ENCODE measurements at places on chromosomes 1 and 21.

DNA sequence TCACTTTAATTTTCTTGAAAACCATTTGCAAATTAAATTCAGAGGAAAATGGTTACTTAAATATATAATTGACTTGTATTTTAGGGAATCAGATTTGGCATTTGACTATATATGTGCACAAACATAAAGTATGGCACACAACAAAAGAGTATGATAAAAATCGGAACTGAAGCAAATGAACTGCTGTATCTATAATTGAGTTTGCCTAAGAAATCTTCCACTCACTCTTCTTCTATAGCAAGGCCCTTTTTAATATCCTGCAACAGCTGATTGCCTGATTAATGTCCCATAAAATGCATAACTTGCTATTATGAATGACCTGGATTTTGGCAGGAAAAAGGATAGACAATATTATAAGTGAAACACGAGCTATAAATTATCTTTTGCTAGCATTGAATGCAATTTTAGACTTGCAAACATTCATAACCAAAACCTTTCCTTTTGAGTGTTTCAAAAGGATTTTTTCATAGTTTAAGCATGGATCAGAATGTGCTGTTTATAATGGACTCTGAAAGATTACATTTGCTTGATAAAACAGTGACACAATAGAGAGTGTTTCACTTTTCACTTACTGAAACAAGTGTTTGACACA is 2204.3 kb downstream of the MRPL39 start:
- DNase-seq = no peak

GRCh38 chr1:27598295-27598687 is 5.7 kb downstream of the AHDC1 start:
- DNase-seq = no peak

DNA sequence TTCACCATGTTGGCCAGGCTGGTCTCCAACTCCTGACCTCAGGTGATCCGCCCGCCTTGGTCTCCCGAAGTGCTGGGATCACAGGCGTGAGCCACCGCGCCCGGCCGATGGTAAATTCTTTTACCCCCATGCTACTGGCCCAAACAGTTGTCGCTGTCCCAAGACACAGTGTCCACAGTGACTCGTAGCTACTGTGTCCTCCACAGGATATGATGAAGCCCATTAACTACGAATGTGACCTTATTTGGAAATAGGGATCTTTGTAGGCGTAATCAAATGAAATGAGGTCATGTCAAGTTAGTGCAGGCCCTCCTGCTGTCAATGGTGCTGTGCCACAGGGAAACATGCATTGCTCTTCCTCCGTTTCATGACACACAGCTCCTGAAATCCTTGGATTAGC is 8.5 kb downstream of the FNDC10 start:
- no peak for DNase-seq

- DNase-seq = no peak
Observed at GRCh38 chr1:69833536-69833935, 265.8 kb downstream of the LRRC7 start.

DNA sequence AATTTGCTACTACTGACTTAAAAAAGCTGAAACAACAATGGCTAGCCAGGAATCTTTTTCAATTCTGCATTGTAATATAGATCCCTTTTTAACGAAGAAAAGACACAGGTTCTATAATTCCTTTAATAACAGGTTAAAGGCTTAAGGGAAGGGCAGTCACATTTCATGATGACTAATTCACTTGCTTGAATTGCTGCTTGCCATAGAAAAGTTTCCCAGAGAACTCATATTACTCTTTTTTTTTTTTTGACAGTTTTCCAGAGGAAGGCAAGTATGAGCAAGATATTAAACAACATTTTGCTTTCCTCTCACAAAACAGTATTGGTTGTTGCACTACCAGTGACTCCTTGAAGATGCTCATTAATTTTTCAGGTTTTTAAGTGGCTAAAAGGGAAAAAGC is 60.9 kb downstream of the IL23R start:
- DNase-seq = no peak

DNA sequence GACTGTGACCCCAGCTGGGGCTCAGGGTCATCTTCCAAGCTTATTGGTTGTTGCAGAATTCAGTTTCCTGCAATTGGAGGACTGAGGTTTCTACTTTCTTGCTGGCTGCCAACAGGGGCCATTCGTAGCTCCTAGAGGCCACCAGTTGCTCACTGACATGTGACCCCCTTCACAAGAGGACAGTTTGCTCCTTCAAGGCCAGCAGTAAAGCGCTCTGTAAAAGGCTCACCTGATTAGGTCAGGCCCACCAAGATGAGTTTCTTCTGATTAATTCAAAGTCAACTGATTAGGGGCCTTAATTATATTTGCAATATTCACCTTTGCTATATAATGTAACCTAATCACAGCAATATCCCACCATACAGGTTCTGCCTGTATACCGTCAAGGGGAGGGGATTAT is 68.9 kb downstream of the SLC9A1 start:
- DNase-seq = no peak

- DNase-seq = no peak
Observed at GRCh38 chr21:16552880-16553279, 823.1 kb downstream of the USP25 start.

GRCh38 chr1:101265684-101266083 is 28.9 kb downstream of the S1PR1 start:
- no peak for DNase-seq

DNA sequence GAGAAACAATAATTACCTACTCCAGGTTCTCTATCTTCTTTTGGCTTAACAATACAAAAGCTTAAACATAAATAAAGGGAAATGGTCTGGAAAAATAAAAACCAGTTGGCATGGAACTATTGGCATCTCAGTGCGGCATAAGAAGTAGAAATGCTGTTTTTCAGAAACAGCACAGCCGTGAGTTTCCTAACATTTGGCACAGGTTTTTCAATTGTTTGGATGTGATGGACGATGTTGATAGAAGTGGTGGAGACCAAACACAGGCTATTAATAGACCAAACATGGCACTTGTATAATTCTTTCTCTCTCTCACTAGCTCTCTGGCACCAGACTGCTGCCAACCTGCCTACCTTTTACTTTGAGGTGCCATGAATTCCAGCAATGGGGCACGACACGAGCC is 36.2 kb downstream of the KCNN3 start:
- DNase-seq = no peak
